Fibroblast of skin of left biceps (primary cell): ENCODE measurements at places on chromosomes 6 and 20.

GRCh38 chr6:84549917-84550316, 214.5 kb downstream of the TBX18 start:
- no peak for DNase-seq

GRCh38 chr6:23280437-23280836, 711.1 kb downstream of the HDGFL1 start:
- no peak for DNase-seq

DNA sequence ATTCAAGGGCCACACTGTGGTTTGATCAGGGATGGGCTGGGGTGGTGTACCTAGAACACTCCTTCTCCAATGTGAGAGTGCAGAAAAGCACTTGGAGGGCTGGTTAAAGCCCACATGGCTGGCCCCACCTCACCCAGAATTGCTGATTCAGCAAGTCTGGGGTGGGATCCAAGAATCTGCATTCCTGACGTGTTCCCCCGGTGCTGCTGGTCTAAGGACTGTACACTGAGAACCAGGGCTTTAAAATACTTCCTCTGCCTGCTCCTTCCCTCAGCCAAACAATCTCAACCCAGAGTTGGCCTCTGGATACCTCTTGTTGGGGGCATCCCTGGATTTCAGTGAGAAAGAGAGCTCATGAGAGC, 13.4 kb upstream of the OCSTAMP start:
- DNase-seq = no peak

GRCh38 chr20:2697768-2698167, 5.2 kb downstream of the EBF4 start:
- DNase-seq = no peak

DNA sequence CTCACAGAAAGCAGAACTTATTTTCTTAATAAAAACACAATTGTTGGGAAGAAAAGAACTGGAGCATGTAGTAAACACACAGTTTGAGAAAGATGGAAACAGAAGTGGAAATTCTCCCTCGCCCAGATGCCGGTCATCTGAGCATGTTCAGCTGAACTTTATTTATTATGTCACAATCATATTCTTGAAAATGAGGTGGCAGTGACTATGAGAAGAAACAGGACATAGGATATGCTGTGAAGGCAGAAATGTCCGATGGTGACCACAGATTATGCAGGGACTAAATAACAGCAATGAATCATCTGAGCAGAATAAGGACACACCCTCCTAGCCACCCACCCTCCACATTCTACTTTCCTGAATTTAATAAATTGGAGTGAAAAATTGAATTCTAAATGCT, 425.3 kb upstream of the NOX3 start:
- no peak for DNase-seq

GRCh38 chr20:53642196-53643030, 48.8 kb upstream of the ZNF217 start:
- DNase-seq = no peak

DNA sequence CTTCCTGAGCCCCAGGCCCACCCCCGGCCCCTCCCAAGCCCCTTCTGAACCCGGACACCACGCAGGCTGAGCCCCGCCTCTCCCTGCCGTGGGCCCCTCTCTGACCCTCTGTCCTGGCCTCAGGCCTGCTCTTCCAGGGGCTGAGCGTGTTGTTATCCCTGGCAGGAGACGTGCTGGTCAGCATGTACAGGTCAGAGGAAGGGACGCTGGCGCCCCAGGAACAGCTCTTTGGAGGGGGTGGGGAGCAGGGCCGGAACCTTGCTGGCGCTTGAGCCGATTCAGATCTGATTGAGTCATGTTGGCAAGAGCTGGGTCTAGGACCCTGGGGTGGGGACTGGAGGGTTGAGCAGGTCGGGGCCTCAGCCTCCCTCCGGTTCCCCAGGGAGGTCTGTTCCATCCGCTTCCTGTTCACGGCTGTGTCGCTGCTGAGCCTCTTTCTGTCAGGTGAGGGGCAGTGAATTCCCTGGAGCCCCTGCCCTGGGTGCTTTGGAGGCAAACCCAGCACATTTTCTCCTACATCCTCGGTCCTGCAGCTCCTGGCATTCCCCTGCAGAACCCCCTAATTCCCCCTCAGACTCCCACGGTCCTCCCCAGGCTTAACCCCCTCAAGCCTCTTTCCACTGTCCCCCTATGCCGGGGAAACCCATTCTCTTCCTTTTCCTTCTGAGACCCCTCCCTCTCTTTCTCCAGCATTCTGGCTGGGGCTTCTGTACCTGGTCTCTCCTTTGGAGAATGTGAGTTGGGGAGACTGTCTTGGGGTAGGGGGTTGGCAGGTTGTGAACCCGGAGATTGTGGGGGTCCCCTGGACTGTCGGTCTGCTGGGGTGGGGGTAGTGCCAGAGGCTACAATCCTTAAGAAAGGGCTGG, 2.0 kb downstream of the SPAG4 start:
- no peak for DNase-seq

DNA sequence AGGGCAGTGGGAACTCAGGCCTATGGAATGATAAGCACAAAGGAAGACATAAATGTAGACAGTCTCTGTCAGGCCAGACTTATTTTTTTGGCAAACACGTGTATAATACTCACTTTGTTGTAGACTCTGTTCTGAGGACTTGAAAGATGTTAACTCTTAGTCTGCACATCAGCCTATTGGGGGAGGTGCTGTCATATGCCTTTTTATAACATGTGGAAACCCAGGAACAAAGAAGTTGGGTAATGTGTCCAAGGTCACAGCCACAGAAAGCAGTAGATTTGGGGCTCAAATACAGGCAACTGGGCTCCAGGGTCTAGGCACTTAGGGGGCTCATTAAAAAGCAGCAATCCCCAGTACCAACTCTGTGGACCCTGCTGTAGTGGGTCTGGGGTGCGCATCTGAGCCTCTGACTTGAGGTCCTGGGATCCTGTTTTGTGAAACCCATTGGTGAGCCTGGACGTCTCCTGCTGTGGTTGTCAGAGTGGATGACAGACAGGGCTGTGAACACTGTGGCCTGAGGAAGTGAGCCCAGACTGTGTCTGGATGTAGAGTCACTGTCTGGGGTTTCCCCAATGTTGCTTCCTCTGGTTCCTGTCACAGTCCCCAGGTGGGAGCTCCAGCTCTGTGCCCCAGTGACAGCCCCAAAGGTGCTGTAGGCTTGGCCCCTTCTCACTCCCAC, 50.0 kb downstream of the CDH26 start:
- no peak for DNase-seq

- DNase-seq = no peak
Measured at GRCh38 chr20:63066506-63067265, 59.9 kb upstream of the BHLHE23 start.

- no peak for DNase-seq
Measured at GRCh38 chr6:156884306-156884705, 107.1 kb downstream of the ARID1B start.

DNA sequence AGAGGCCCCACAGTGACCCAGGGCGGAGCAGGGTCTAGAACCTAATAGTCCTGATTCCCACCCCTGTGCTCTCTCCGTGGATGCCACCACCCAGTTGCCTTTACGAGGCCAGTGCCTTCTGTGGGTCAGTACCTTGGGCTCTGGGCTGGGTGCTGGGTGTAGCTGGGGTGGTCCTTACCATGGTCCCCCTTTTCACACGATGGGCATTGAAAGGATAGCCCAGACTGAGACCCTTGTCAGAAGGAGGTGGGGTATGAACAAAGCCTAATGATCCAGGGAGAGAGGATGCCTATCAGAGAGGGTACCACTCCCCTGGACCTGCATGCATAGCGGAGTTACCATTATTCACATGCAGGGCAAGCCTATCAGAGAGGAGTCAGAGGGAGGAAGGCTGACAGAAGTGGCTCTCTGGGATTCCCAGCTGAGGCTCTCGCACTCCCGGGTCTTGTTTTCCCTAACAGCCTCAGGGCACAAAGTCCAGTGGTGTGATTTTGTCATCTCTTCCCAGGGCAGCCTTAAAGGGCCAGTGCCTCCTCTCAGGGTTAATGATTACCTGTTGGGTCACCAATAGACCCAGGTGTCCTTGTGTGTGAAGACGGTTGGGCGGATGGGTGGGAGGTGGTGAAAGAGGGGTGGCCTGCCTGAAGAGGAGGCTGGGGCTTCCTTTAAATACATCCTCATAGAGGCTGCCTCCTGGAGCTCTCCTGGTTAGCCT, 36.2 kb downstream of the VEGFA start:
- DNase-seq = no peak

DNA sequence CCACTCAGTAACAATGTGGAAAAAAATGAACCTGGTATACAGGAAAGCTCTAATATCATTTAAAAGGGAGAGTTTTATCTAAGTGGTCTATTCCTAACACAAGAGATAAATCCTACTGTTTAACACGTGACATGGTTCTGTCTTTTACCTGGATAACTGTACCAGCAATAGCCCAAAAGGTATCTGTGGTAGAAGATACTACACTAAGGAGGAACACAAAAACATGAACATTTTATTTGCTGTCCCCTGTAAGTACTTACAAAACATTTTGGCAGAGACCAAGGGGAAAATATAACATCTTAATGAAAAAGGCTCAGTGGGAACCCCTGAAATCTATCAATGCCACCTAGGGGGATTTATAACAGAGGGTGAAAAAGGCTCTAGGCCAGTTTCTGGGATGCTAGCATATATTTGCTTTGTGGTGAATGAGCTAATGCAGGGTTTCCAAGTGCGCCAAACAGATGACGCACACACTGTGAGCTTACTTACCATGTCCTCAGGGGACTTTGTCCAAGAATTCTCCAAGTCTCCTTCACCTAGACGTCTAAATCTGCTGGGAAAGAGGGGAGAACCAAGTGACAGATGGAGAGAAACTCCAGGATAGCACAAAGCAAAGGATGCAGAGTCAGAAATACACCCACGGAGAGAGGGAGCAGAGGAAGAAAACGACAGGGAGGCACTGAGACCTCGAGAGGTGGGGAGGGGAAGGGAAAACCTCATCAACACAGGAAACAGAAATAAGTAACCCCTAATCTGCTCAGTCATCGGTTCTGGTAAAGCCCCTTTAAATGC, 147.9 kb upstream of the PRND start:
- peak; percentile 82 for DNase-seq

DNA sequence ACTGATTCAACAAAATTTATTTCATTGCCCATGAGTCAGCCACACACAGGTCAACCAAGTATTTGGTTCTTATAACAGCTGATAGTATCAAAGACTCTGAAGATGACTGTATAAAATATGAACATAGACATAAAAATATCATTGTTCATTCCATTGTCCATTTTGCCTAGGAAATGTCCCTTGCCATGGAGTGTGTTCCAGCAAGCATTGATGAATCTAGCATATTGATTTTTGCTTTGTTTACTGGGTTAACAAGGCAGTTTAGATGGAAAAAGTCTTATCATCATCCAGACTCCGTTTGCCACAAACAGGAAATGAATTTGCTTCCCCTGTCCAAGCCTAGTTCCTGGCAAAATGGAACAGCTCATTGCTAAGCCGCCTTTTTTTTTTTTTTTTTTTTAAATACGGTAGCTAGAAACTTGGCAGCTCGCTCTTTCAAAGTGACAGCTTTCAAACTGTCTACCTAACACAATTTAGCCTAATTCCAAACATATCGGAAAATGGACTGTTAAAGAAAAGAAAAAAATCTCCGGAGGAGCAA, 7.5 kb downstream of the F13A1 start:
- no peak for DNase-seq

DNA sequence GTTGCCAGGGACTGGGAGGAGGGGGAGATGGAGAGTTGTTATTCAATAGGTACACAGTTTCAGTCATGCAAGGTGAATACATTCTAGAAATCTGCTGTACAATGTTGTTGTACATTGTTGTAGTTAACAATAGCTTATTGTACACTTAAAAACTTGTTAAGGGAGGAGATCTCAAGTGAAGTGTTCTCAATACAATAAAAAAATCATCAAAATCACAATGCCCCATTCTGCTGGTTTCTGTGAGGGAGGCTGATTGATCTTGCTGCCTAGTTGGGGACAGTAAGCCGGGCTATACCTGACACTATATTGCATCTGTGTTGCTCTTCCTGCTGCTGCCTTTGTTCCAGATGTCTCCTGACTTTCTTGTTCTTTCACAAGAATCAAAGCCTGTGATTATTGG, 232.1 kb downstream of the LRFN2 start:
- no peak for DNase-seq

- peak; percentile 19 for DNase-seq
Measured at GRCh38 chr6:102488729-102489128, 1095.2 kb downstream of the GRIK2 start.

- DNase-seq = no peak
Measured at GRCh38 chr20:57680131-57680716, 29.6 kb downstream of the PMEPA1 start.

GRCh38 chr6:158006821-158007570, 25.3 kb downstream of the SYNJ2 start:
- no peak for DNase-seq

DNA sequence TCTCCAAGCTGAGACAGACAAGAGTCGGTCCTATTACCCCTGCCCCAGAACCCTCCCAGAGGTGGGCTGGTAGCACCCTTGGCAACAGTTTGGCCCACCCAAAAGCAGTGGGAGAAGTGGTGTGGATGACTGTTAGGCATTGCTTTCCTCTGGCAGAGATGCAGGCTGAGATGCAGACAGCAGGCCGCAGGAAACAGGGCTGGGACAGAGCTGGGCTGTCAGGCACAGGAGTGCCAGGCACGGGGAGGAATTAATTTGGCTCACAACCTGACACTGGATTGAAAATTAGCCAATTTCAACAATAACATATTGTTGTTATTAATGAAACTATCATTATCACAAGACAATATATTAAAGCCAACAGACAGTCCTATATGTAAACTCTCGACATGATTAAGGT, 15.7 kb upstream of the SIRT5 start:
- DNase-seq = no peak

DNA sequence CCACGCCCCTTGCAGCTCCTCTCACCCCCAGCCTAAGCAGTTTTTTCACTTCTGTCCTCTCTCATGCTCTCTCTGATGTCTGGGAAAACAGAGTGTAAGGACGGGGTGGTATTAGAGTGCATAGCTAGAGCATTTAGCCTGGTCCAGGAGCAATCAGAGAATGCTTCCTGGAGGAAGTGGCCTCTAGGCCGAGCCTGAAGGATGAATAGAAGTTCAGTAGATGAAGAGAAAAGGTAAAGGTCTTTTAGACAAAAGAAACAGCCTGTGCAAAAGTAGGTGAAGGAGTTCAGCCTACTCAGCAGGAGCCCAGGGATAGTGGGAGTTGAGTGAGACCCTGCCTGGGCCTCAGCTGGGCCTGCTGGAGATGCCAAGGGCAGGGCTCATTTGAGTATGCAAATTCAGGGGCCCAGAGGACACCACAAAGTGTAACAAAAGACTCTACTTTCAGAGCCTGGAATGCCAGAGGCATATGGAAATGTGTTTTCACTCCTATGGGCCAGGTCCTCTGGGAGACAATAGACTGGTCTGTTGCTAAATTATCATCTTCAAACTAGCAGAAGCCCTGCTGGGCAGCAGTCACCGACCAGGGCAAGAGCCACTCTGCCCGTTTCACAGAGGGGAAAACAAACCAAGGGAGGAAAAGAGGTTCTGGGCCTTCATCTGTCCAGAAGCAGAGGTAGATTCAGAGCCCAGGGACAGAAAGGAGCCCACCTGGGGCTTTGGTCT, 19.7 kb upstream of the TM9SF4 start:
- DNase-seq = no peak
